ENCODE measurements at places on chromosomes 4 and X. TPM values are rescaled to one million over a fixed set of nuclear protein-coding genes. Genes with fewer than 3 reads are reported as not detected.
A peak's percentile ranks its signal among the peaks of the same experiment; 100 is the strongest.

DNA sequence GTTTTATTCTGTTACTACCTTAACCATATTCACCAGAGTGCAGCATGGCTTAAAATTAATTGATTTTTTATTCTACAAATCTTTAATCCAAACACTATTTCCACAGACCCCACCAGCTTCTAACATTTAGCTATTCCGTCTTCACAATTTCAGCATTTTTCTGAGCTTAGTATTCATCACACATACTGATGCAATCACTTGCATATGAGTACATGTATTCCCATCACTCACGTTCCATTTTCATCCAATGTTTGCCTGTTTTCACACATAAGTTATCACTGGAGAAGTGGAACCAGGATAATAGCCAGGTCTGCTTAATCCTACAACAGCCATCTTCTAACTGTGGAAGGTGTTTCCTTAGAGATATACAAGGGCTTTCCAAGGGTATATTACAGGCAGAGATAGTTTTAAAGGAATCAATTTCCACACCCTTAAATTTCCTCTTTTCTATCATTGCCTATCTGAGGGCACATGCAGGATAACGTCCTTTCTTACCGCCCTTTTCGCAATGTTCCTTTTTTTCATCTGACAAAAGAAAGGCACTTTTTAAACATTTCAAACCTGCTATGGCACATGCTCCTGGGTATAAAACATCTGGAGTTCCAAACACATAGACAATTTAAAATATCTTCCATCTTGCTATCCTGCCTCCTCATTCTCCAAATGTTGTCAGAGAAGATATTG, 115.8 kb downstream of the CORIN start:
- DNase-seq, result no peak

DNA sequence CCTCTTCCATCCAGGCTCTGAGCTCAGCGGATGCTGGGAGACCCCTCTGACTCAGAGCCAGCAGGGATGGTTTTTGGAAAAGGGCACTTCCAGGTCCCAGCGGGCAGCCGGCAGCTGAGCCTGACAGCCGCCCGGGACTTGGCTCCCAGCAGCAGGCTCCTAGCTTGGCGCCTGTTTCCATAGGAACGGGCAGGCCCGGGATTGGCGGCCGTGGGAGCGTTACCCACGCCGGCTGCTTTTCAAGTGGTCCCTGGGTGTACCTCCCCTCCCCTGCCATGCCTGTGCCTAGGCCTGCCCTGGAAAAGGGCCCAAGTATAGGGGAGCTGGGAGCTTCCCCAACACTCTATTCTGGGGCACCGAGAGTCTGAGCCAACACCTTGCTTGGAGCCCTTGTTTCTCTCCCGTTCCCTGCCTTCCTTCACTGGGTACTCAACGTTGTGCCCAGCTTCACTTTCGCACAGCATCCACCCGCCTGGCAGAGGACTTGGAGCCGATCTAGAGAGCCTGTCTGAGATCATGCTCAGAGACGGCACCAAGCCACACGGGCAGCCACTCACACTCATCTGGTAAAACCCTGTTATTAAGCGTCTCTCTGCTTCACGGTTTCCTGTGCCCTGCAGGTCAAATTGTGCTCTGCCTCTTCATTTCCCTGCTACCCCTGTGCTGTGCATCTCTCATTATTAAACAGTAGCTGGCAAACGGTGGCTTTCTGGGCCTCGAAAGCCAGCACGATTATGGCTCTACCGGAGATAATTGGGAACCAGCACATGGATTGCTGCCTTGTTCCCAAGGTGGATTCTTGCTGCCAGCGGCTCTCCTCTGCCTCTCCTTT, 521.5 kb downstream of the BCOR start:
- DNase-seq, result no peak

DNA sequence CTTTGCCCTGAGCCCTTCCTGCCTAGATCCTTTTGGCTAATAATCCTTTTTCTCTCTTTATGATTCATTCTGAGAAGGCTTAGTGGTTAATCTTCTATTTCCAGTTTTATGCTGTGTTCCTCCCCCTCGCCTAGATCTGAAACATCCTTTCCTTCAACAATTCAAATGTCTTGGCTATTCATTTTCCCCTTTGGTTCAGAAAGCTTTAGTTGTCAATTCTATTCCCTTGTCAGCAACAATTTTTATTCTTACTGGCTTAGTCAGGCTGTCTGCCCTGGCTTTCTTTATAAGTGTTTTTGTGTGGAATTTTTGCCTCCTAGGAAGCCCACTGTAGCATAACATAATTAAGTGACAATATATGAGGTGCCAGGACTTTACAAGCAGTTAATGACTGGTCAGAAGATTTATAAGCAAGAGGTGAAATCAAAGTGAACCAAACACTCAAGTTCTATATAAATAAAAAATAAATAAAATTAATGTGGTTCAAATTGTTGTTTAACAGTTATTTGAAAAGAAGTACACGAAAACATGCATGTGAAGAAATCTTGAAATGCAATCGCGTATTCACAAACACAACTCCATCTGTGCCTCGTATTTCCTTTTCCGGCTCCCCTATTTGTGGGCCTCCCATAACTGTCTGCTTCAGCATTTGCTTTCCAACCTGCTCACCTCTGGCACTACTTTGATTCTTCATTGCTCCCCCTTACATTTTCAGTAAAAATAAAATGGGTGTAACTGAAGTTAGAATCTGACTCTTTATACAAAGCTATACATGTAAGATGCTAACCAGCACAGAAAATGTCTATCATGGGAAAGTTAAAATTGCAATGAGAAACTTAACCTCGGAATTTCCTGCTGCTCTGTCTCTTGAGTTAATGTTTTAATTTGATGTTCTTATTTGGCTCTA, 235.4 kb downstream of the SPRY1 start:
- DNase-seq, result no peak

GRCh38 chrX:133645256-133645655, 230.0 kb upstream of the GPC4 start:
- no peak for DNase-seq

- DNase-seq, result no peak
Observed at GRCh38 chr4:13092702-13093101, 391.4 kb downstream of the RAB28 start.

DNA sequence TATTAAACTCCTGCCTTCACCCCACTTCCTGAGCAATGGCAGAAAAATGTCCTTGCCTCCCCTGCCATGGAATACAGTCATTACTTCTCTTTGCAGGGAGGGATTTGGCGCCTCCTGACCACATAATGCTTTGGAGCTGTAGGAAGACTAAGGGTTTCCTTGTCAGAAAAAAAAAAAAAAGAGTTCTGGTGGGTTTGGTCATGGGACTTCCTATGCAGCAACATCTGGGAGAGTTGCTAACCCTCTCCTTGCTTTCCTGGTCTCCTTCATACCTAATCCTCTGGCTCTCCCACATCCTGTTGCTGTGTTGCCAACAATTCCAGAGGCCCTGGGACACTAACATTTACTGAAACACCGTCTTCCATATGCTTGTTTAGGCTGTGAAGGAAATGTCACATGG, 75.1 kb upstream of the MBNL3 start:
- no peak for DNase-seq

DNA sequence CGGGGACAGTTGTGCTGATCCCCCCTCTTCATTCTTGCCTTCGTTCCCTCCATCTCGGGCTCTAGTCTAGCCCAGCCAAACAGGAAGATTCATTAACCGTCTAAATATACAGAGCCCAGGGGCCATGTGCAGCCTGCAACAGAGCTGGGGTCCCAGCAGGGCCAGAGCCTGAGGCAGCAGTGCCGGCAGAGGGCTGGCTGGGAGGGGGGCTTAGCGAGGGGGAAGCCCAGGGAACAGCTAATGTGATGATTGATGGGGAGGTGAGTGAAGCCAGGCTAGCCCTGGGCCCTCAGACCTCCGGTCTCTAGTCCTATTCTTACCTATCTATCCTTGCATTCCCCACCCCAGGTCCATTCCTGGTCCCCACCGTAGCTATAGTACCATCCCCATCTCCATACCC, 22.3 kb downstream of the EFNB1 start:
- no peak for DNase-seq

DNA sequence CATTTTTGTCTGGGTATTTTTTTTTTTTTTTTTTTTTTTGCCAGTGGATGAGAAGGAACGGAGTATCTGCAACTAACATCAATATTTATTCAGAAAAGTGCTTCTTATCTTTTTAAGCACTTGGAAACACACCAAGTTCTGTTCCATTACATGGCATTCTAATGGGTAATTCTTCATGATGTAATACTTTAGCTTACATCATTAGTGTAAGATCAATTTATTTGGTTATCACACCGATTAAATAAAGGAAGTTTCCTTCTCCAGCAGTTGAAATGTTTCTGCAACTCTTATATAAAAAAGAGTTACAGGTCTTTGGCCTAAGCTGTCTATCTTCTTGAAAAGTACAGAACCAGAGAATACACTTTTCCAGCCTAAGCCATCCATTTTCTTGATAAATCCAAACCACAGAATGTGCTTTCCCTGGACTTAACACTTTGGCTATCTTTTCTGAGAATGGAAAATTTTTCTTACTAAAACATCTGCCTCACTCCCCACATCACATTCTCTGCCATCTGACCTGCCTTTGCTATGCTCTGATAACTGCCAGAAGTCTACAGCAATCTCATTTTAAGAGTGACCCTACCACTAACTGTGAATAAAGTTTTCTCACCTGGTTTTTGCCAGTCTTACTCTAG, 191.9 kb upstream of the MAB21L2 start:
- DNase-seq, result no peak

DNA sequence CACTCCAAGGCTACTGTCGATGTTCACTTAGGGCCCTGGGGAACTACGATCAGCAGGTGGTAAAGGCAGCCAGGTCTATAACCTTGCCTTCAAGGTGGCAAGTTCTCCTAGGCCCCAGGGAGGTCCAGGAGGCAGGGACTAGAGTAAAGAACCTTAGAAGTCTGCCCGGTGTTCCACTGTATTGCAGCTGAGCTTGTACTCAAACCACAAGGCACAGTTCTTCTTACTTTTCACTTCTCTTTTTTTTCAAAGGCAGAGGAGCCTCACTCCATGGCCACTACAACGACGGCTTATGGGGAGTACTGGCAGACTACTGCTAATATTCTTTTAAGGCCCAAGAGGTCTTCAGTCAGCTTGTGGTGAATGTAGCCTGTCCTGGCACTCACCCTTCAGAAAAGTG, 78.8 kb upstream of the GPR174 start:
- DNase-seq, result no peak

- peak; percentile 81 for DNase-seq
Observed at GRCh38 chr4:176792326-176793059, at the start of gene VEGFC. Gene VEGFC (minus strand): TSS chr4:176792922. CDS start chr4:176792311, 611 bp downstream.

DNA sequence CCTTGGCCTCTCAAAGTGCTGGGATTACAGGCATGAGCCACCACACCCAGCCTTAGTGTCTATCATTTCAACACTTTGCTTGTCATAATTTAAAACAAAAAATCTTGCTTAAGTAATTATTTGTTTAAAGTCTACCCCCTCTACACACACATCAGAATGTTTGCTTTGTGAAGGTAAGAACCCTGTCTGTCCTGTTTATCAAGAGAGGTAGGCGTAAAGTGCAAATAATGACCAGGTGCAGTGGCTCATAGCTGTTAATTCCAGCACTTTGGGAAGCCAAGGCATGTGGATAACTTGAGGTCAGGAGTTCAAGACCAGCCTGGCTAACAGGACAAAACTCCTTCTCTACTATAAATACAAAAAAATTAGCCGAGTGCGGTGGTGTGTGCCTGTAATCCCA, 326.7 kb upstream of the CLNK start:
- DNase-seq, result no peak

GRCh38 chrX:130418066-130418465, 16.3 kb downstream of the RBMX2 start:
- DNase-seq, result no peak

DNA sequence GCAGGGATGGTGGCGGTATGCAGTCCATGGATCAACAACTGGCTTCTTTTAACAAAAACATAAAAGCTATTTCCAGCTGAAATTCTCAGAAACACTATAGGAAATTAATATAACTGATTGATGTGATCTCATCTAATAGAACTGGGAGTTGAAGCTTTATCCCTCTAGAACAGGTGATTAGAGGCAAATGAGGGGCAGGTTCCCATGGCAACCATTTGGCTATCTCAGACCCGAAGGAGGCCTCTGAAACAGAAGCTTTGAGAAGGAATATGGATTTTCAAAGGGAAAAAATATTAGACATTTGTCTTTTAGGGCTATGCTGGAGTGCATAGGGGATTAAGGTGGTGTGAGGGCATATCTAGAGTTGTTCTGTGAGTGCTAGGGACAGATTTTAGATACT, 50.0 kb downstream of the IGSF1 start:
- no peak for DNase-seq

DNA sequence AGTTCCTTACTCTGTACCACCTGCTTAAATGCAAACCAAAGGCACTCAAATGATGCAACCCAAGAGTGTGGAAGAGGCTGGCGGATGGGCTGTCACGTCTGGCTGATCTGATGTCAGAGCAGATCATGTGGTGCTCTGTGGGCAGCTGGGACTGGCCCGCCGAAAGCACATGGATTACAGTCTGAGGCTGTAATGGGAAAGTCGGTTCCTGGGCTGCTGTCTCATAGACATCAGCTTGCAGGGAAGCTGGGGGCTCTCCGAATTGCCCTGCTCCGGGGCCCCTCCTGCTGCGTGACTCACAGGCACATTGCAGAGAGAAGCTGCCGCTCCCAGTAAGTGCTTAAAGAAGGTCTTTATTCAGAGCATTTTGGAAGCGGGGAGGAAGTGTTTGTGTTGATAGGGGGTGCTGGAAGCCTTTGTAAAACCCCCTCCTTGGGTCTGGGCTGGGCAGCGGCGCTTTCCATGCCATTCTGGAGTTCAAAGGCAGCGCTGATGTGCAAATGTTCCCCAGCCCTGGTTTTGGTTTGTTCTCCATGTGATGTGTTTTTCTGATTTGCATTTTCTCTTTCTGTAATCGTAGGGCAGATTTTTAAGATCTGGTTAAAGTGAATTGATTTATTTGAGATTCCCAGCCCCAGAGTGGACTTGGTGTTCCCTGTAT, 181.1 kb downstream of the LARP7 start:
- DNase-seq, result peak; percentile 73

- DNase-seq, result no peak
Observed at GRCh38 chr4:38082424-38083385, 122.5 kb downstream of the PTTG2 start.

DNA sequence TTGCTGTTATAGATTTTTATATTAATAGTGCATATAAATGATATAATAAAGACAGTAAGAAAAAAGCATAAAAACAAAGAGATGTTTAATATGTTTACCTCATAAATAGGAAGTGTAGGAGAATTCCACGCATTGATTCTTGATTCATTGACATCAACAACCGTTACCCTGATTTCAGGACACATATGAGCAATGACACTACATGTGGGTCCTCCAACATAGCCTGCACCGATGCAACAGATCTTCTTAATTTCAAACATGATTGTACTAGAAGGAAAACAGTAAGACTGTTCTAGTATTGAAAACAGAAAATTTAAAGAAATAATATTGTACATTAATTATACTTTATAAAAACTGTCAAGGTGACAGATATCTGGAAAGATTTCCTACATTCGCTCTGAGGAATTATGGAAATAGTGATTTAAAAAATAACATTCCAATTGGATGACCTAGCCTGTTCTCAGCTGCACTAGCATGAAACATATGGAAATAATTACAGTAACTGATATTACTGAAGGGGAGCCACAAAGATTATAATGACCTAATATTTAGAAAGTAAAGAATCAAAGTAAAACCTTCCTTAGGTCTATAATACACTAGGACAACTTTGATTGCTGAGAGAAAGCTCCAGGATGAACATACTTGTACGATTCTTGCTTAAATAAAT, 5.9 kb downstream of the UGDH start:
- DNase-seq, result no peak

The AMTN gene
- total RNA-seq, result not detected

The NR3C2 gene
- total RNA-seq, result 23.6 TPM

The FAM13A gene
- total RNA-seq, result 17.3 TPM

The SCARB2 gene
- total RNA-seq, result 102 TPM

The RIPPLY1 gene
- not detected for total RNA-seq

The SMR3A gene
- not detected for total RNA-seq

The PNMA6F gene
- not detected for total RNA-seq

Measured in Right ventricle myocardium inferior (tissue), 1 donor.